IPS DF 19.7 (cell line): ENCODE measurements at places on chromosomes 3 and 15.

GRCh38 chr3:130843441-130843840 lies 50.4 kb upstream of the ATP2C1 start:
- DNase-seq: no peak

- DNase-seq: no peak
Observed at GRCh38 chr15:93997071-93997658, 234.2 kb upstream of the MCTP2 start.

- no peak for DNase-seq
Observed at GRCh38 chr3:172591876-172592771, 68.9 kb upstream of the TNFSF10 start.

DNA sequence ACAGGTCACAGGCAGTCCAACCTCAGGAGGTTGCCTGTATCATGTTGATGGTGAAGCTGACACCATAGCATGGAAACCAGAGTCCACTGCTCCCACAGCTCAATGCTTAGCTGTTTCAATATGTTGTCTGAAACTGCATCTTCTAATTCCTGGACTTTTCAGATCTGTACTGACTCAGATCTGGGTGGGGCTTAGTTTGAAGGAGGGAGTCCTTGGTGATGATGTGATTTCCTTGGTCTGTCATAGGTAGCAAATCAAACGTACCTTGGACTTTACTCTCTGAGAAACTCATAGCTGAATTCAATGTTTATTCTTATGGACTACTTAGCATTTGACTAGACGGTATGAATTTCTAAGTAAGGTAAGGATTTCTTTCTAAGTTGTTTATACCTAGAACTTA lies at the start of gene HHLA2:
HHLA2 (plus strand) TSS at position 310 of the 400 bp plus-strand sequence. CDS start 55,266 bp downstream, outside the sequence.
- DNase-seq: no peak

DNA sequence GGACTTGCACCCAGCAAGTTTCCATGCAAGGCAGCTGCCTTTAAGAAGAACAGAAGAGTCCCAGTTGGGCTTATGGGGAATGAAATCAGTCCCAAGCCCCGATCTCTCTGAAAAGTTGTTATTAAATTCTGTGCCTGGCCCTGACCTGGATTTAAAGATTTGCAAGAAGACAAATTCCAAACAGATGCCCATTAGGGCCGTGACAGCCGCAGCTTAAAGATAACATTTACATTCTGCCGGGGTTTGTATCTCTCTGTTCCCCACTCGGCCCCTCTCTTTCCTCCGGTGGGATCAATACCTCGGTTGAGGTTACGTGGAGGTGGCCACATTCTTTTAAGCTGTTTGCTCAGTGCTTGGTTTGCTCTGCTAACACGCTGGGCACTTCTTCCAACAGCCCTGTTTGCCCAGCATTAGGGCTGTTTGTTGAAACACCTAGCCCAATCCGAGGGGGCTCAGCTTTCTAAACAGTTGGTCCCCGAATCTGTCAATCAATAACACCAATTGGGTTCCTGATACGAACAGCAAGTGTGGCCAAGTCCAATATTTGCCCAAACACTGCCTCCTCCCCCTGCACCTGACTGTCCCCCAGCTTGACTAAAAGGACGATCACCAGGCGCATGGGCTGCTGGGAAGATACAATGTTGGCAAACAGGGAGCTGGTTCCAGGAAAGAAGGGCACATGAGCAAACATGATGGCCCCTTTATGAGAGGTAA lies 108.6 kb downstream of the RPLP1 start:
- DNase-seq: no peak

DNA sequence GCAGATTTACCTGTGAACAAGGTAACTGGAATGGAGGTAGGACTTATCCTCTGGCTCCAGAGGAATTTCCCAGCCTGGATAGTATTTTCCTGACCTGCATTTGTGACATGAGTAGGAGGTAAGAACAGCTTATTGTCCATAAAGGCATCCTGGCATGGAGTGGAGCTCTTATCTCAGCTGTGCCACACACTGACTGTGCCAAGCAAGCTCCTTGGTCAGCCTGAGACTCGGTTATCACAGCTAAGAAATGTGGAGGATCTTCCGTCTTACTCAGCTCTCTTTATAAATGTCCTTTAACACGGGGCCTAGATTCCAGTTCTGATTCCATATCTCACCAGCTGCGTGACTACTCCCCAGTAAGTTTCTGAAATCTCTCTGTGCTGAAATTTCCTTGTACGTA lies 38.9 kb downstream of the SLCO3A1 start:
- DNase-seq: no peak

- peak; percentile 68 for DNase-seq
Observed at GRCh38 chr3:51718547-51719409, 11.9 kb downstream of the GRM2 start.

- no peak for DNase-seq
Observed at GRCh38 chr15:39499681-39500080, 81.2 kb upstream of the THBS1 start.

DNA sequence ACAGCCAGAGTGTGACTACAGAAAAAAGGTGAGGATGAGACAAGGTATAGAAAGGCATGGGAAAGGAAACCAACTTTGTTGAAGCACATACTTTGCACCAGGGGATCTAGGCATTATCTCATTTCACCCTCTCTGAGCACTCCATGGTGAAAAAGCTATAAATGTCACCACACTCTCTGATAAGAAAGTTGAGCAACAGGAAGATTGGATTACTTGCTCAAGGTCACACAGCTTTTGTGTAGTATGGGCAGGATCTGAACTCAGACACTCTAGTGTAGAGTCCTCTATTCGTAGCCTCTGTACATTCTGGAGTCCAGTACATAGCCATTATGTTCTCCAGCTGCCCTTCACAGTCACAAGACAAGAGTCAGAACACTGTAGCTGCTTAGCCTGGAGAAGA lies 163.4 kb upstream of the SEMA6D start:
- no peak for DNase-seq

DNA sequence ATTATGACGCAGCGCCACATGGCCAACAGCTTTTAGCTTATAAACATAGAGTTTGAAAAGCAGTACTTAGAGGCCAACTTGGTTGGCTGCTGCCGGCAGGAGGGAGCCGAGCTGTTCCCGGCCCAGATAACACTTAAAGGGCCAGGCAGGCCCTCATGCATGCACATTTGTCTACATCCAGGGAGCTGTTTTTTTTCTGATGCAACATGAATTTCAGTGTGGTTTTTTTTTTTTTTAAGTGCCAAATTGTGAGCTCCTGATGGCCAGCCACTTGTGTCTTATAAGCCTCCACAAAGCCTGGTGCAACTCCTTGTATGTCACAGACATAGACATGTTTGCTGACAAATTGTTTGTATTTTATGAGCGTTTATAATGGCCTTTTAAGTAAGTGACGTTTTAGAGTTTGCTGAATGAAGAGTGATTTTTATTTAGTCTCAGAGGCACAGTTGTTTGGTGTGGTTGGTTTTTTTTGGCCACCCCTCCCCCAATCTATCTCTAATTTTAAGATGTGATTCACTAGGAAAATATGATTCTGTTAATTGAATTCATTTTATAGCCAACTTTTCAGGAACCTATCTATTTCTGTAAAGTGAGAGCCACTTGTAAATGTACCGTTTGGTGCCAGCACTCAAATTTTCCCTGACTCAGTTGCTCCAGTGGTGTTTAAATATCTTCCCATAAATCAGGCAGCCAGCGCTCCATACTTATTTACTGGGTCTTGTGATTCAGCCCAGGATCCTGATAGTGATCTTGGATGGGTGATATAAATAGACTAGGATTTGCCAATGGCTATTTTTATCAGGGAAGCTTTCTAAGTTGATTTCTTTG lies 134.3 kb downstream of the VGLL4 start:
- no peak for DNase-seq

DNA sequence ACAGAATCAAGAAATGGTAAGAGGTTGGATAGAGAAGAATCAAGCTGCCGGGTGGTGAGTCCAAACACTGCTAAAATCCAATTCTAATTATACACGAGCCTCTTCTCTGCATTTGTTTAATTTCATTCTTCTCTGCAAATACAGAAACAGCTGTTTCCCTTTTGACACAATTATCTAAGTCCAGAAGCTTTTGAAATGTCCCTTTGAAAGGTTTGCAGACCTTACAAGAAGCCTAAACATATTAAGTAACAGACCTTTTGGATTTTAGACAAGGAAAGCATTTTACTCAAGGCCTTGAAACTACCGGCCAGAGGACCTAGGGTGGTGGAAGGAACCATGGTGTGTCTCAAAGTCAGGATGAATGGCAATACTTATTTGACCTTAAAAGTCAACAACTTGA lies 403.8 kb upstream of the ADAMTS9 start:
- DNase-seq: no peak

DNA sequence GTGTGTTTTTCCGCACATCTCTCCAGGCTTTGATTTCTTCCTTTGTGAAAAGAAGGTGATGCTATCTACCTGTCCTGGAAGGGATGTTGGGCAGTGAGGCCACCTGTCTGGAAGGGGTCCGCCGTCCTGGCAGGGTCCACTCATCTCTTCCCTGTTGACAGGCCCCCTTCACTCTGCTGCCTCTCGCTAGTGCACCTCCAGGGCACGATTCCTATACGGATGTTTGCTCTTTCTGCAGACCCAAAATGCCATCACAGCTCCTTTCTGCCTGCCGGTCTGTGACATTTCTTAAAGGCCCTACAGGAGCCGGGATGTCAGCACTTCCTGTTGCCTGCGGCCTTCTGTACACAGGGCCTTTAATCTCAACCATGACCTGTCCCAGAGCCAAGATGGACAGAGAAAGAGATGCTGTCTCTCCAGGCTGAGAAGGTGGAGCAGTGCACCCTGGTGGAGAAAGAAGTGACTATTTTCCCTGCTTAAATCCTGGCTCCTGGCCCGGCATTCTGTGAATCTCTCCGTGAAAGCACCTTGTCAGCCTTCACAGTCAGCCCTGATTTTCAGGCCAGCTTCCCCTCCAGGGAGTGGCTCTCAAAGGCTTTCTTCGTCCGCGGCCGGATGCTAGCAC lies 7.4 kb downstream of the FAM3D start:
- no peak for DNase-seq

DNA sequence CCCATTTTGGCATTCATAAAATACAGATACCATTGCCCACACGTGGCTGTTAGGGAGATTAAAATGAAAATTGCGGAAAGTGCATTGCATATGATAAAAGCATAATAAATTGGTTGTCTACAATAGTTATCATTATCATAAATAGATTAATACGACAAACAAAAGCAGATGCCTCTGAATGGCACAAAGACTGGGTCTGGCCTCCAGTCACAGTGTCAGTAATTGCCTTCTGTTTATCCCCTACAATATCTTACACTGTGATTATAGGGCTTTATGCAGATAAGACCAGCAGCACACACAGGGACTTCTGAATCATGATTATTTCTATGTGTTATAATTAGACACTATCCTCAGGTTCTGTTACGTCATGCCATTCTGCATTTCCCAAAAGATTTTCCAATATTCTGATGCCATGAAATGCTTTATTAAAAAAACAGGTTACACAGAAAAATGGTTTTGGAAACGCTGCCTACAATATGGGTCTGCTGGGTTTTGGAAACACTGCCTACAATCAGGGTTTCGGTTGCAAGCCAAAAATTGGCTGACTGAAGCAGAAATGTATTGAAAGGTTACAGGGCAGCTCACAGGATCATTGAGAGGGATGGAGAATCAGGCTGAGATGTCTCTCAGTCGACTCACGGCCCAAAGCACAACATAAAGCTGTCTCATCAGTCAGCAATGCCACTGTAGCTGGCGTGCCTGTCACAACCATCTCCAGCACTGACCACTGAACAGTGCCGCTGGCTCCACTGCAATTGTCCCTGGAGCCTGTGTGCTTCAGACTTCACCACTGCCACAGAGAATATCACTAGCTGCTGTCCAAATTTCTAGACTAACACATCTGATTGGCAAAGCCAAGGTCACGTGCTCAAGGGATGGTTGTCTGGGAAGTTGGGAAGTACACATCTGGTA lies 248.1 kb downstream of the ERC2 start:
- DNase-seq: no peak

- DNase-seq: no peak
Observed at GRCh38 chr15:64019764-64020163, 26.5 kb downstream of the DAPK2 start.

DNA sequence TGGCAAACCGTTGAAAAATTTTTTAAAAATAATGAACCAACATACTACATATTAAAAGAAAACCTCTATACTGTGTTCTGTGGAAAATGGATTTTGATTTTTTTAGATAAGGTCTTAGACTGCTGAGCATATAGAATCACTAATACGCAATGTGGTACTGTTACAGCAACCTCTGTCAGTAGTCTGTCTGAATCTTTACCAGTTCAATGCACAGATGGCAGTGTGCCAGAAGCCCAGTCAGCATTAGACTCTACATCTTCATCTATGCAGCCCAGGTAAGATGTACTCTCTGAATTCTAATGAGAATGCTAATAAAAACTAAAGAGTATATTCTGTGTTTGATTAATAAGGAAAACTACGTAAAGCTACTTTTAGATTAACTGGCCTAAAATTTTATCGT lies 31.3 kb upstream of the FAH start:
- no peak for DNase-seq

GRCh38 chr15:71709808-71710418 lies 100.4 kb upstream of the NR2E3 start:
- DNase-seq: no peak

DNA sequence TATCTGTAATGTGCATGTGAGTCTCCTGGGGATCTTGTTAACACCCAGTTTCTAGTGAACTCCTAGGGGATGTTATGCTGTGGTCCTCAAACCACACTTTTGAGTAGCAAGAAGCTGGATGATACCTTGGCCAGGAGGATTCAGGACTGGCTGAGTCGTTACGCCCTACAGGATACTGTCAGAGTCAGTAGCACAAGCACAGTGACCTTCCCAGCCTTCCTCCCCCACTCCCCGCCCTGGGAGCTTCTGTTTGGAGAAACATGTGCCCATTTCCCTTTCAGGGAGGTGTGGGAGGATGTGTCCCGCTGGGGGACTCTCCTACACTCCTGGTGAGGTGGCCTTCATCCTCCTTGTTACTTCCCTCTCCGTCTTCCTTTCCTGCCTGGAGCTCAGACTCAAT lies 76.4 kb upstream of the TRPM1 start:
- DNase-seq: no peak

GRCh38 chr3:126126811-126127431 lies 43.0 kb upstream of the SLC41A3 start:
- no peak for DNase-seq

- DNase-seq: no peak
Observed at GRCh38 chr3:107822308-107822707, 268.5 kb downstream of the CD47 start.

GRCh38 chr3:42657675-42658074 lies 4.2 kb downstream of the ZBTB47 start:
- DNase-seq: no peak

GRCh38 chr3:82496890-82497560 lies 735.6 kb upstream of the GBE1 start:
- no peak for DNase-seq

GRCh38 chr3:64694114-64694513 lies 6.3 kb upstream of the ADAMTS9 start:
- no peak for DNase-seq

- no peak for DNase-seq
Observed at GRCh38 chr3:170205302-170205701, 16.9 kb upstream of the PRKCI start.

- no peak for DNase-seq
Observed at GRCh38 chr15:95134431-95135110, 903.2 kb downstream of the MCTP2 start.

DNA sequence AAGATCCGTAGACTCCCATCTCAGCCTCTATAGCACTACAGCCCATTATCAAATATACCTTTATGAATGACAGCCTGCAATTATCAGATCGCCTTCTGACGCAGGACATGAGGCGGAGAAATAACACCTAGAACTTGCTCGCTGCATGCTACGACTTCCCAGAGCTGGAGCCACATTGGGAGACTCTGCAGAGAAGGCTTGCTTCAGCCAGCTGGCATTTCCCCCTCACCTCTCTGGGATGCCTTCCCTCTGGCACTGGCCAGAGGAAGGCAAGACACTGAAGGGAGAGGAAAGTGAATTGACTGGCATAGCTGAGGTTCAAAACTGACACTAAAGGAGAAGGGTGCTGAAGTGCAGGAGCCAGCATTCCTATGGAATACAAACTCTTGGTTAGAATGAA lies 131.7 kb downstream of the GABRB3 start:
- no peak for DNase-seq
